ENCODE measurements at places on chromosomes 1 and 21. TPM values are rescaled to one million over a fixed set of nuclear protein-coding genes. Genes with fewer than 3 reads are reported as not detected.

Gene CLCNKB
- total RNA-seq, result not detected

Gene KLF17
- 0.18 TPM for total RNA-seq

Gene LIPI
- total RNA-seq, result not detected

- H3K4me1 ChIP-seq, result peaks cover 13% of the 10 kb centered on the region
- H3K27ac ChIP-seq, result no peak overlapping the region
- H3K4me3 ChIP-seq, result no peak overlapping the region
- peaks cover 19% of the 10 kb centered on the region for H3K27me3 ChIP-seq
Measured at GRCh38 chr1:52634111-52634510, 1.1 kb downstream of the SHISAL2A start.

- no peaks in the 10 kb centered on the region for H3K27me3 ChIP-seq
- no peaks in the 10 kb centered on the region for H3K4me1 ChIP-seq
- no peak overlapping the region for H3K27ac ChIP-seq
- DNase-seq, result no peak
- no peak overlapping the region for H3K4me3 ChIP-seq
Measured at GRCh38 chr1:93395195-93395594, 49.5 kb downstream of the DR1 start.

Gene ASTN1
- not detected for total RNA-seq

GRCh38 chr1:174276087-174276486 lies 116.8 kb downstream of the RABGAP1L start:
- H3K36me3 ChIP-seq, result peaks cover 7% of the 10 kb centered on the region
- no peak overlapping the region for H3K4me3 ChIP-seq
- no peak for DNase-seq
- H3K4me1 ChIP-seq, result peaks cover 4% of the 10 kb centered on the region
- no peak overlapping the region for H3K27ac ChIP-seq

DNA sequence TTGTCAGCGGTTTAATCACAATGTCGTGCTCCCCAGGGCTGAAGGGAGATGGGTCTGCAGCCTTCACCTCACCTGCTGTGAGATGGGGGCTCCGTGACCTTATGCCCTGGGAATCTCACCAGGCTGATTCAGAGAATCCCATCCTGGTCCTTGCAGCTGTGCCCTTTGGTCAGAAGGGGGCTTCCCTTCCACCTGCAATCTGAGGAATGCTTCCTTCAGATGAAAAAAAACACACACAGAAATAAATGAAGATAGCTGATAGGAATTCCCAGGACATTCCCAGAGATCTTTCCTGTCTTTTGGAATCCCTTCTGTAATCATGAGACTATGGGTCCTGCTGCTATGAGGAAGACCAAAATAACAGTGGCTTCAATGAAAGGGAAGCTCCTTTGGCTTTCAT lies 127.0 kb upstream of the VAMP3 start:
- no peak for DNase-seq
- H3K4me1 ChIP-seq, result peaks cover 9% of the 10 kb centered on the region
- no peaks in the 10 kb centered on the region for H3K27me3 ChIP-seq
- H3K4me3 ChIP-seq, result no peak overlapping the region
- H3K36me3 ChIP-seq, result no peaks in the 10 kb centered on the region
- no peak overlapping the region for H3K27ac ChIP-seq

- no peak for DNase-seq
- peaks cover 4% of the 10 kb centered on the region for H3K4me1 ChIP-seq
- H3K4me3 ChIP-seq, result no peak overlapping the region
- no peak overlapping the region for H3K27ac ChIP-seq
Measured at GRCh38 chr1:42732126-42732680, 7.8 kb downstream of the CLDN19 start.

Gene CENPF
- total RNA-seq, result 19.8 TPM

- no peak overlapping the region for H3K4me3 ChIP-seq
- peaks cover 15% of the 10 kb centered on the region for H3K4me1 ChIP-seq
- no peaks in the 10 kb centered on the region for H3K27me3 ChIP-seq
Measured at GRCh38 chr1:66342707-66343106, 191.2 kb upstream of the SGIP1 start.

Gene LCE1C
- not detected for total RNA-seq

DNA sequence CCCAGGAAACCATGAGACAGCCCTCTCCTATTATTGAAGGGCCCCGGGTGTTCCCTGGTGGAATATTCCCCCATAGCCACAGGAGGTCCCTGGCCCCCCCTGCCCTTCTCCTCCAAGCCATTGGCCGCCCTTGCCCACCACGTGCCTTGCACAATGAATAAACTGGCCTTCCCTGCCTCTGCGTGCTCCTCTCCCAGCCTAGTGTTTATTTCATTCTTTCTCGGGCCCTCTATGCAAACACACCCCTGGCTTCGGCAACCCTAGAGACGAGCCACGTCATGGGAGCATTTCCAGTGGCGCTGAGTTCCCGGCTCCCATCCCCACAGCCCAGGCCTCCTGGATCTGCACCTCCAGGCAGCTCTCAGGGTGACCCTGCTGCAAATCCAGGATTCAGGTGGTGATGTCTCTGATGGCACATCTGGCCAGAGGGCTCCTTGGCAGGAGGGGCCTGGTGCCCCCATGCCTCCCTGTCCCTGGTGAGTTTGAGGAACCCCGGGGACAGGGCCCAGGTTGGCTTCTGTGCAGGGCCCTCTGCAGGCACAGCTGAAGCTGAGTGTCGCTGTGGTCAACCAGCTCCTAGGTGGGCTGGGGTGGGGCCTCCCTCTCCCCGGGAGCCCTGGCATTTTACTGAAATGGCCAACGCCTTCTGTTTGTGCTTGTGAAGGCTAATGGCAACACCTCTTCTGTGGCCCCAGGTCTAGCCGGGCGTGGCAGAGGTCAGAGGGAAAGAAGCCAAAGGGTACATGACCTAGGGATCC lies 6.2 kb downstream of the KRTAP10-12 start:
- peaks cover 1% of the 10 kb centered on the region for H3K36me3 ChIP-seq
- DNase-seq, result no peak
- no peak overlapping the region for H3K27ac ChIP-seq

DNA sequence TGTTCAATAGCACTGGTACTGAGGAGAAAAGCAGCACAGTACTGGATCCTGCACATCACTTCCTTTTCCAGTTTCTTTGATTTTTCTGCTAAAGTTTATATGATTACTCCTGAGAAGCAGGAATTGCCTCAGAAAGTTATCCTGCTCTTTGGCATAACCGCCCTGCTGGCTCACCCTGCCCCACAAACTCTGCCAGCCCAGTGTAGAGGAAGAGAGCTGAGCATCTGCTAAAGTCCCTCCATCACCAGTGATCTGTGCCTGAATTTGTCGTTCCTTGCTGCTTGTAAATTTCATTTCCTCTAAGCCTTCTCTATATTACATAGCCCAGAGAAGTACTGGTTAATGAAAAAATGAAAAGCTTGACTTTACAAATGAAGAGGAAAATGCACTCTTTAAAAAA lies 87.0 kb upstream of the C1orf21 start:
- H3K4me3 ChIP-seq, result no peak overlapping the region
- H3K27me3 ChIP-seq, result no peaks in the 10 kb centered on the region
- DNase-seq, result no peak
- peaks cover 52% of the 10 kb centered on the region for H3K4me1 ChIP-seq
- H3K27ac ChIP-seq, result no peak overlapping the region

Gene PALMD
- total RNA-seq, result 16.5 TPM
